Activated CD4-positive, alpha-beta T cell treated with anti-CD3 and anti-CD28 coated beads for 24 hours (primary cell): ENCODE measurements at places on chromosomes 11 and 22.
A peak's percentile ranks its signal among the peaks of the same experiment; 100 is the strongest.

DNA sequence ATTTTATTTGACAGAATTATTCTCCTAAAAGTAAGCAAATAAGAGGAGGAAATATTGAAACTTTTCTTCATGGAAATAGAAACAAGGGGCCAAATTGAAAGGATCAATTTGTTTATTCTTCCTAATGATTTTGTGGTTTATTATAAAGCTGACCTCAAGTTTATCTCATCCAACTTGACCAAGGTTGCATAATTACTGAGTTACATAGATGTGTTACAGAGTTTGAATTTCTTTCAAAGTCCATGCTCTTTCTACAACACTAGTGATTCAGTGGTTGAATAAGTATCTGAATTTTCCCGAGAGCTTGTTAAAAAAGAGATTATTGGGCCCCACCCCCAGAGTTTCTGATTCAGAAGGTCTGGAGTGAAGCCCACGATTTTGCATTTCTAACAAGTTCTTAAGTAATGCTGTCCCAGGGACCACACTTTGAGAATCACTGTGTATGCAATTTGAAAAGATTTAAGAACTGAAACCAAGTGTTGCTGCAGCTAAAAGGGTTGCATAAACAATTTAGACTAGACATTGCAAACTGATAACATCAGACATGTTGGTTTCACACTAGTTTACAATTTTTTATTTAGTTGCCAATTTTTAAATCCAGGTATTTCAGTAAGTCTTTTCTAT is 485.7 kb upstream of the ANO5 start:
- no peak for DNase-seq

- no peak for DNase-seq
Measured at GRCh38 chr22:38083931-38084631, at the start of gene SLC16A8. TSS of gene SLC16A8 (minus strand) at chr22:38084184. CDS start at chr22:38082873, 1,311 bp downstream.

- DNase-seq: no peak
Measured at GRCh38 chr11:31419669-31420068, 50.0 kb downstream of the DNAJC24 start.

- DNase-seq: no peak
Measured at GRCh38 chr11:17634776-17635550, 84.4 kb upstream of the MYOD1 start.

DNA sequence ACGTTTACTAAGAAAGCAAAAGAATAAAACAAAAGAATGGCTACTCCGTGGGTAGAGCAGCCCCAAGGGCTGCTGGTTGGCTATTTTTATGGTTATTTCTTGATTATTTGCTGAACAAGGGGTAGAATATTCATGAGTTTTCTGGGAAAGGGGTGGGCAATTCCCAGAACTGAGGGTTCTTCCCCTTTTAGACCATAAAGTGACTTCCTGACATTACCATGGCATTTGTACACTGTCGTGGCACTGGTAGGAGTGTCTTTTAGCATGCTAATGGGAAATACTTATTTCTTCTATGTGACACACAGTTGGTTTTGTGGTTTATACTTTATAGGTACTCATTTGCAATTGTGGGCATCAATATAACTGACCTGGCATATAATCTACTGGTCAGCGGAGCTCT is 56.3 kb downstream of the SLN start:
- no peak for DNase-seq

GRCh38 chr11:35682230-35683173 is 19.9 kb downstream of the TRIM44 start:
- DNase-seq: no peak

GRCh38 chr11:127925475-127925874 is 661.9 kb downstream of the ETS1 start:
- DNase-seq: no peak

DNA sequence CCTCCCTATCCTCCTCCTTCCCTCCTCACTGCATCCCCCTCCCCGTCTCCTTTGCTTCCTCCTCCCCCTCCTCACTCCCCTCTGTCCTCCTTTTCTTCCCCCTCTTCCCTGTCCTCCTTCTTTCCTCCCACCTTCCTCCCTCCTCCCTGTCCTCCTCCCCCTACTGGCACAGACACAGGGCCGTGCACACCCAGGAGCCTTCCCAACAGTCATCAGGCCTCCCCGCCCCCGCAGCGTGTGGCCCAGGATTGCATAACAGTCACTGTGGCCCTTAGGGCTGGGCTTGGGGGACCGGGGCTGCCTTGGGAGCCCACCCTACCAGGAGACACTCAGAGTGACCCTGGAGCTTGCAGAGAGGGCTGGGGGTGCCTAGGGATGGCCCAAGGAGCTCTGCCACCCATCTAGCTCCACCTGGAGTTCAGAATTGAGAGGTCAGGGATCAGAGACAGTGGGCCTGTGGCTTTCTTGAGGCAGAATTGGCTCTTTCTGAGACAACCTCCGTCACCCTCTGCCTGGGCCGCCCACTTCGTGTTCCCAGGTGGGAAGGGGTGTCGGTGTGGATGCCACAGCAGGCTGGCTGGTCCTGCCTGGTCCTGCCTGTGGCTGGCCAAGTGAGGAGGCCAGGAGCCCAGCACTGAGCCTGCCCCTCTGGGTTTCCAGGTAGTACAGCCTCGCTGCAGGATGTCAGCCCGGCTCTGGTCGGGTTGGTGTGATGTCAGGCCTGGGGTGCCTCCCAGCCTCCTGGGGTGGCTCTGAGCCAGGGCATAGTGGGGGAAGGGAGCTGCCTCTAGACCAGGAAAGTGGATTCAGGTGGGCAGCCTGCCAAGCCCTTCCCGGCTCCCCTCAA is 1.6 kb downstream of the SPI1 start:
- DNase-seq: no peak

DNA sequence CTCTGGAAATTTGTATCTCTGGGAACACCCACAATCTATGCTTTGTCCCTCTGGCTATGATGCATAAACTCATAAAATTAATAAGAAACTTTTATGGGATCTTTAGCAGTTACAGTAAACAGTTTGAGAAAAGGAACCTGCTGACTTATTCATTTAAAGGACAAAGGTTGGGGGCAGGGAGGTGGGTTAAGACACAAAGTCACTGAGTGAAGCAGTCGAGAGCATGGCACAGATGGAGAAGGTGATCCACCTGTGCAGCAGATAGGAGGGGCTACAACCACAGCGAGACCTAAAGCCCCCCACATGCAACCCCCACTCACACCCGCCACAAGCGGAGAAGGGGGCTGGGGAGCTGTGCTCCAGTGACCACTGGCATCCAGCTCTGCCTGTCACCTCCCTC is 45.0 kb downstream of the SMCO4 start:
- no peak for DNase-seq

- DNase-seq: peak; percentile 29
Measured at GRCh38 chr11:93652161-93652597, 9.3 kb upstream of the CEP295 start.

DNA sequence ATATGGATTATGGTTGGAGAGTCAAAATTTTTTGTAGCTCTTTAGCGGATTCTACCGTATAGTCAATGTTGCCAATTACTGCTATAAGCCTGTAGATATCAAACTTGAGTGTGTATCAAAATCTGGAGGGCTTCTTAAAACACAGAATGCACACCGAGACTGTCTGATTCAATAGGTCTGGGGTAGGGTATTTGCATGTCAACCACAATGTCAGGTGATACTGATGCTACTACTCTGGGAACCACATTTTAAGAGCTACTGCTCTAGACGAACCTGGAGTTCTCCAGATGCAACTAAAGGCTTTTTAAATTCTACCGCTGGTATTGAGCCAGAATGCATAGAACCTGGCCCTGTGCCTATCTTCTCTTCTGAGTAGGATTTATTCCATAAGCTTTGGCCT is 15.8 kb upstream of the MS4A4A start:
- DNase-seq: no peak

DNA sequence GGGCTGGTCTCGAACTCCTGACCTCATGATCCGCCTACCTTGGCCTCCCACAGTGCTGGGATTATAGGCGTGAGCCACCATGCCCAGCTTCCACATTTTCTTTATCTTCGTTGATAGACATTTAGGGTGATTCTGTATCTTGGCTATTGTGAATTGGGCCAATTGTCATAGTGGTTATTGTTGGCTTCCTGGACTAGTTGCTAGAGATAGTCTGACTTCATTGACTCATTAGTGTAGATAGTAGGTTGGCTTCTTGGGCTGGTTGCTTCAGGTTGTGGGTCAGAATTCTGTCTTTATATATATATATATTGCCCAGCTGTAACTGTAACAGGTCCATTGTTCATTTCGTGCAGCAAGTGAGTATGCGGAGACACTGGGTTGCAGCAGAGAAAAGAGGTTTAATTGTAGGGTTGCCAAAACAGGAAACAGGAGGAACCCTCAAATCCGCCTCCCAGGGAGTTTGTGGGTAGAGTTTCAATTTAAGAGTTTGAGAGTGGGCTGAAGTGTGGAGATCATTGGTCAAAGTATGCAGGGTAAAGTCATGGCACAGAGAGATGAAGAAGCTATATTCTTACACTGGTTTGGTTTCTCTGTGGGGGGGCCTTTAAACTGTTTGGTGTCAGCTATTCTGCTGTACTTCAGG is 22.0 kb downstream of the ATG13 start:
- DNase-seq: no peak

DNA sequence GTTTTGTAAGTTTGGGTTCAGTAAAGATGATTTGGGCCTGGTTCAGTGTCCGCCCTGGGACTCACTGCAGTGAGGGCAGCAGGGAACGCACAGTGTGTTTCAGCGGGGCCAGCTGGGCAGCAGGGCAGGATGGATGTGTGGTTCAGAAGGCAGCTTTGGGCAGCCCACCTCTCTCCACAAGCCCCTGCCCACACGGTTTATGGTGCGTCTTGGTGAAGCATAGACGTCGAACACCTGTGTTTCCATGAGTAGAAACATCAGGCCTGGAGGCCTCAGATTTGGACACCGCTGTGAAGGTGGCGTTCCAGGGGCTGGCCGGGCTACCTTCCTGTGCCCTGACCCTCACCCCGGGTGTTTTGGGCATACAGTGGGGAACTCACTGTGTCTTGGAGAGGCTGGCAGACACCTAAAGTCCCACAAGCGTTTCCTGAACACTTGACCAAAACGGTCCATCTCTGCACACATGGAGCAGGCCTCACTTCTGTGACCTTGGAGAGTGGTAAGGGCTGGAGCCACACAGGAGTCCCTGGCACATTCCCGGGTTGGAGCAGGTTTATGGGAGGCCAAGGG is 59.0 kb downstream of the ST14 start:
- DNase-seq: no peak
